WTC11 (cell line): ENCODE measurements at places on chromosomes 3 and 15. TPM values are rescaled to one million over a fixed set of nuclear protein-coding genes. Genes with fewer than 3 reads are reported as not detected.
A peak's percentile ranks its signal among the peaks of the same experiment; 100 is the strongest.

DNA sequence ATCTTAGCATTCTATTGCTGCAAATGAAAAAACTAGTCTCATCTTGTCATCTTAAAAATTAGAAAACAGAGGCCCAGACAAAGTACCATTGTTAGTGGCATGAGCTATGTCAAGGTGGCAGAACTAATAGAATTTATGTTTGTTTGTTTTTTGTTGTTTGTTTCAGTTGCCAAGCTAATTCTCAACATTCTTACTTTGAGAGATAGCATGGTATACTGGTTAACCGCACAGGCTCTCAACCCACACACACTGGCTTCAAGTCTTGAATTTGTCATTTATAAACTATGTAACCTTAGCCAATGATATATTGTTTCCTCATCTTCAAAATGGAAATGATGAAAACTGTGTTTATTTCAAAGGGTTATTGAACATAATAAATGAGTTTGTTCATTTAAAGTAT, 367.6 kb upstream of the PLSCR5 start:
- H3K27ac ChIP-seq = no peak overlapping the region
- H3K27me3 ChIP-seq = no peaks in the 10 kb centered on the region
- H3K4me3 ChIP-seq = no peak overlapping the region
- DNase-seq = no peak

DNA sequence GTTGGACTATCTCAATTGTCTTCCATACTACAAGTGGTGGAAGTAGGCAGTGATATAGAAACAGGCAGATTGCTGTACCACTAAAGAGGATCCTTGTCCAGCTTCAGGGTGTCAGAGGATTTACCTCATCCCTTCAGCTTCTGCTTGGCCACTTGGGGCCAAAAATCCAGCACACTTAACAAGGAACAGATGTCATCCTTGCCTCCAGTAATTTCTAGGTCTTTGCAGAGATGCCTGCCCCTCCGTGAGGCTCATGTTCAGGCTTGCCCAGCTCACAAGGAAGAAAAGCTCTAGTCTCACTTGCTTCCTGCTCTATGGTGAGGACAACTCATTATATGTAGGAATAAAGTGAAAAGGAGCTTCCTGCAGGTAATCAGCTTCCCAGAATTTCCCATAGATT, 510.3 kb downstream of the EPHA3 start:
- H3K27me3 ChIP-seq = no peaks in the 10 kb centered on the region
- peak overlapping the region; percentile 72; the same call in 1 of the 2 replicates for H3K27ac ChIP-seq
- no peak for DNase-seq
- peaks cover 9% of the 10 kb centered on the region; the same call in 1 of the 2 replicates for H3K4me1 ChIP-seq

DNA sequence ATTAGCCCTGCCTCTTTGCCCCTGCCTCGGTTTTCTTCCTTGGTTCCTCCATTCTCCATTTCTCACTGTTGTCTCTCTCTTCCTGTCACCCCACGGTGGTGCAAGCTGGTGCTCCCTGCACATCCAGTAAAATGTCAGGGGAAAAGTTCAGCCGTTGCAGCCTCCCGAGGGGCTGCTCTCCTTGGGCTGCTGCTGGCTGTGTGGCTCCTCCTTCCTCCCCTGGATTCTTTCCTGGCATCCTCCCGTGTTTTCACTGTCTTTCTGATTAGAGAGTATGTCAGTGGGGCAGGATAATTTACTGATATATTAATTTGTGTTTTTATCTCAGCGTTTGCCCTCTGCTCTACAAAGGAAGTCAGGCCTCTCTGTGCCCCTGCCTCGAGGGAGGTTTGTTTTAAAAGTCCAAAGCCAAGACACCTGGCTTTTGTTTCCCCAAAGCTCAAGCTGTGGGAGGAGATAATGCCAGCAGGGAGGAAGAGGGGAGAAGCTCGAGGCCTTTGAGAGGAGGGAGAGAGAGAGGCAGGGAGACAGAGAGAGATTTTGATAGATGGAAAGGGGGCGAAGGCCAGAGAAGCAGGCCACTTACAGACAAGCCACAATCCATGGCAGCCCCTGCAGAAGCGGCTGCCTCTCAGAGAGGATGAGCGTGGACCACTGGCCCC, 150.3 kb upstream of the NR2F2 start:
- no peak overlapping the region for H3K27ac ChIP-seq
- peaks cover 9% of the 10 kb centered on the region for H3K27me3 ChIP-seq
- H3K36me3 ChIP-seq = no peaks in the 10 kb centered on the region

DNA sequence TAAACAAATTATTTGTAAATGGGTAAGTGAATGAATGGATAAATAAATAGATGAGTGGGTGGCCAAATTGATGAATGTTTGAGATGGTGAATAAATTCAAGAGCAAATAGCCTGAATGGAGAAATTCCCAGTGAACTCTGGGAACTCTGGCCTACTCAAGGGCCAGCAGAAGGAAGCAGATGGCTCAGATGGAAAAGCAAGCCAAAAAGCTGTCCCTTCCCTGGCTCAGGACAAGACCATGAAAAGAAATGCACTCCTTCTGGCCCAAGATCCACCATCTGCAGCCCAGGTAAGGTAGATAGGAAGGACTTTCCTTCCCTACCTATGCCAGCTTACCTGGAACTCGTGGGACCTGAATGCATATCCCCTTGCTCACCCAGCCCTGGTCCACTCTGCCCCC, 37.6 kb upstream of the CLDN18 start:
- DNase-seq = no peak
- H3K36me3 ChIP-seq = no peaks in the 10 kb centered on the region
- no peak overlapping the region for H3K4me3 ChIP-seq
- H3K27me3 ChIP-seq = peaks cover 4% of the 10 kb centered on the region
- no peak overlapping the region for H3K27ac ChIP-seq
- peaks cover 4% of the 10 kb centered on the region; the same call in 1 of the 2 replicates for H3K4me1 ChIP-seq

DNA sequence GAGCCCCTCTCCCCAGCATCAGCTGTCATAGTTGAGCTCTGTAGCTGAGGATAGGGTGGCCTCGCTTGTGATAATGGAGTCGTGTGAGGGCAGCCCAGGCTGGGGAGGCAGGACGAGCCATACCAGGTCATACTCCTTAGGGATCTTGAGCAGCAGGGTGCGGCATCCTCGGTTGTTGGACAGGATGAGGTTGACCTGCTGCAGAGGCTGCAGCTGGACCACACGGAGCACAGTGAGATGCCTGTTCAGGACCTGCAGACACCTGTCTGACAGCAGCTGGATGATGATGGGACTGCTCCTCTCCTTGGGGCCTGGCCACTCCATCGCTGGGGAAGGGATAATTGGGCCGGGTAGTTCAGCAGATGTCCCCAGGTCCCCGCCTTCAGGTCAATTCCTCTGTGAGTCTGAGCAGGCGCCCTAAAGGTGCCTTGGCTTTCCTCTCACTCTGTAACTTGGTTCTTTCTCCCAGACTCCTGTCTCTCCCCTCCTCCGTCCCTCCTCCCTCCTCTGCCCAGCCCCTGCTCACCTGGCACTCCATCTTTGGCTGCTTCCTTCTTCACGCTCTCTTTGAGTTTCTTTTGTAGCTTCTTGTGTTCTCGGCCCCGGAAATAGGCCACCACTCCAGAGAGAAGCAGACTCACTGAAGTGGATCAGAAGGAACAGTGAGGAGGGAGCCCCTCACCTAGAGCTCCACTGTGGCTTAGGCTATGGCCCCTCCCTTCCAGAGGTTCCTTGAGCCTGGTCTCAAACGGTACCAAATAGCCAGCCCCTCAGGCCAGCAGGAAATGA, 7.8 kb downstream of the DUOX2 start:
- H3K27ac ChIP-seq = no peak overlapping the region; the same call in 1 of the 2 replicates
- H3K27me3 ChIP-seq = peaks cover 38% of the 10 kb centered on the region
- no peaks in the 10 kb centered on the region for H3K36me3 ChIP-seq
- peaks cover 18% of the 10 kb centered on the region for H3K4me1 ChIP-seq
- no peak for DNase-seq

- no peak overlapping the region for H3K27ac ChIP-seq
- H3K4me3 ChIP-seq = no peak overlapping the region
- H3K4me1 ChIP-seq = peaks cover 4% of the 10 kb centered on the region
- no peaks in the 10 kb centered on the region for H3K27me3 ChIP-seq
Observed at GRCh38 chr3:89340408-89340807, 233.0 kb downstream of the EPHA3 start.

GRCh38 chr3:194541483-194541882, 54.7 kb upstream of the ATP13A3 start:
- no peaks in the 10 kb centered on the region for H3K4me1 ChIP-seq
- H3K4me3 ChIP-seq = no peak overlapping the region
- no peaks in the 10 kb centered on the region for H3K36me3 ChIP-seq

DNA sequence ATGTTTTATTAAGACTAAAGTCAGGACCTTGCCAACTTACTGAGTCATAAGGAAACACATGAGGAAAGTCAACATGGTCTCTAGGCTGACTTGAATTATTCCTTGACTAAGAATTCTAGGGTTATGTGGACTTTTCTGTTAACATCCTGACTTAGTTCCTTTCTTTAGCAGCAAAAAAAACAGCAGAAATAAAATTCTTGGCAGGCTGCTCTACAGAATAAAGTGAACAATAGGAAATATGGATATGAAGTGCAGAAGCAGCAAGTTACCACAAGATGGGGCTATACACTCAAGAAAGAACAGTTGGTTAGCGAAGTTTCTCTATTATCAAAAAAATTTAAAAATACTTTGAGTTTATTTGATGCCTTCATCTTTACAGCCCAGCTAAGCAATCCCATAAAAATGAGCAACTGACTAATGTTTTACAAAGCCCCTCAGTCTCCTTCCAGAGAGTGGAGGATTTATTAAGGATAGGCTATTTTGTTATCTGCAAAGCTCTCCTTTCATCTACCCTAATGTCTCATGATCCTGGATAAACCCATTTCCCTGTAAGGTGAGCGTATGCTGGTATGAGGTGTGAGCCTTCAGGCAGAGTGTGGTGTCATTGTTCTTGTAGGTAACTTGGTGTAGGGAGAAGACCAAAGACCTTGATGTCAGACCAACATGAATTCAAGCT, 23.1 kb upstream of the MCCC1 start:
- H3K36me3 ChIP-seq = no peaks in the 10 kb centered on the region
- DNase-seq = no peak
- no peaks in the 10 kb centered on the region for H3K4me1 ChIP-seq
- H3K27me3 ChIP-seq = peaks cover 13% of the 10 kb centered on the region
- no peak overlapping the region for H3K4me3 ChIP-seq
- H3K27ac ChIP-seq = no peak overlapping the region

DNA sequence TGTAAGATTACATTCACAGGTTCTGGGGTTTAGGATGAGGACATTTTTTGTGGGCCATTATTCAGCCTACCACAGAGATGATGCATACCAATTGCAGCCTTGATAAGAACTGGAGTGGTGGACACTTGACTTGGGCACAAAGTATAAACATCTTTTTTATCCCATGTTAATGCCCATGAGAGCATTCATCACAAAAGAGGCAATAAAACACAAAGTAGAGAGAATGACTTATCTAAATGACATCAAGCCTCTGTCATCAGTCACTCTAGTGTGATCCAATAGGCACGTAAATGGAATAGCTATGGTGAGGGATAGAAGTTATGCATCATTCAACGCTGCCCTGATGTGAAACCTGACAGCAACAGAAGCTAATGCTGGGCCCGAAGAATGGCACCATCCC, 25.8 kb downstream of the VEPH1 start:
- H3K4me1 ChIP-seq = peaks cover 10% of the 10 kb centered on the region
- H3K27me3 ChIP-seq = no peaks in the 10 kb centered on the region
- H3K4me3 ChIP-seq = no peak overlapping the region
- H3K27ac ChIP-seq = no peak overlapping the region

GRCh38 chr3:129305592-129306091, 27.0 kb downstream of the HMCES start:
- peaks cover 23% of the 10 kb centered on the region for H3K36me3 ChIP-seq
- H3K27me3 ChIP-seq = no peaks in the 10 kb centered on the region
- H3K27ac ChIP-seq = peak overlapping the region; percentile 100

- H3K36me3 ChIP-seq = no peaks in the 10 kb centered on the region
- peaks cover 16% of the 10 kb centered on the region for H3K27me3 ChIP-seq
- no peak overlapping the region for H3K27ac ChIP-seq
- no peak overlapping the region for H3K4me3 ChIP-seq
- DNase-seq = no peak
- peaks cover 19% of the 10 kb centered on the region for H3K4me1 ChIP-seq
Observed at GRCh38 chr3:58484045-58484721, 7.7 kb upstream of the KCTD6 start.

- H3K27ac ChIP-seq = no peak overlapping the region
- DNase-seq = peak; percentile 32
- no peaks in the 10 kb centered on the region for H3K36me3 ChIP-seq
Observed at GRCh38 chr3:62556121-62556815, 182.9 kb upstream of the FEZF2 start.

GRCh38 chr3:134650431-134651346, at the start of gene KY:
Gene KY, minus strand, starts transcription at chr3:134651022. Its CDS starts 62 bp downstream, at chr3:134650960.
- peak within 1 kb of the TSS; percentile 68 for H3K4me3 ChIP-seq
- H3K27ac ChIP-seq = no peak within 1 kb of the TSS
- peaks cover 11% of the 10 kb centered on the region for H3K4me1 ChIP-seq
- no peaks in the 10 kb centered on the region for H3K36me3 ChIP-seq
- H3K27me3 ChIP-seq = peaks cover 100% of the 10 kb centered on the region

- H3K4me1 ChIP-seq = no peaks in the 10 kb centered on the region
- no peaks in the 10 kb centered on the region for H3K27me3 ChIP-seq
- no peak overlapping the region for H3K27ac ChIP-seq
Observed at GRCh38 chr3:22450786-22451400, 699.9 kb upstream of the ZNF385D start.

GRCh38 chr15:40087991-40088928, 20.4 kb downstream of the BMF start:
- H3K4me1 ChIP-seq = peaks cover 78% of the 10 kb centered on the region
- peaks cover 14% of the 10 kb centered on the region for H3K36me3 ChIP-seq
- H3K4me3 ChIP-seq = peak overlapping the region; percentile 6; the same call in 1 of the 2 replicates
- H3K27ac ChIP-seq = peak overlapping the region; percentile 90

GRCh38 chr15:63678393-63678792, 81.2 kb downstream of the FBXL22 start:
- peaks cover 9% of the 10 kb centered on the region for H3K36me3 ChIP-seq
- H3K4me3 ChIP-seq = no peak overlapping the region
- no peaks in the 10 kb centered on the region for H3K4me1 ChIP-seq
- H3K27me3 ChIP-seq = no peaks in the 10 kb centered on the region

GRCh38 chr3:17741621-17742101, 770 bp downstream of the TBC1D5 start:
- H3K27ac ChIP-seq = peak overlapping the region; percentile 99
- no peaks in the 10 kb centered on the region for H3K27me3 ChIP-seq
- no peaks in the 10 kb centered on the region for H3K36me3 ChIP-seq
- H3K4me1 ChIP-seq = peaks cover 53% of the 10 kb centered on the region
- peak overlapping the region; percentile 85 for H3K4me3 ChIP-seq

GRCh38 chr3:127233371-127233770, 40.4 kb downstream of the PRR23E start:
- H3K4me1 ChIP-seq = no peaks in the 10 kb centered on the region
- no peak overlapping the region for H3K27ac ChIP-seq
- peak; percentile 41 for DNase-seq
- no peak overlapping the region for H3K4me3 ChIP-seq
- peaks cover 5% of the 10 kb centered on the region; the same call in 1 of the 2 replicates for H3K27me3 ChIP-seq

GRCh38 chr15:42590619-42591237, 15.3 kb downstream of the STARD9 start:
- no peaks in the 10 kb centered on the region for H3K27me3 ChIP-seq
- H3K36me3 ChIP-seq = no peaks in the 10 kb centered on the region
- H3K4me1 ChIP-seq = peaks cover 13% of the 10 kb centered on the region
- no peak overlapping the region for H3K4me3 ChIP-seq
- no peak for DNase-seq
- peak overlapping the region; percentile 57; the same call in 1 of the 2 replicates for H3K27ac ChIP-seq

The PTX3 gene
- total RNA-seq = 0.59 to 0.76 TPM (median 0.73 TPM) in 3 replicates

The GNAT1 gene
- total RNA-seq = 0.13 to 0.39 TPM (median 0.14 TPM) in 3 replicates

The GRIP2 gene
- 11.4 to 12.0 TPM (median 11.7 TPM) in 3 replicates for total RNA-seq

The CX3CR1 gene
- 0.07 to 0.37 TPM (median 0.11 TPM) in 3 replicates for total RNA-seq

The LMAN1L gene
- not detected in 3 replicates for total RNA-seq

The LIPC gene
- not detected in 3 replicates for total RNA-seq

The C3orf85 gene
- total RNA-seq = not detected in 3 replicates

The STAC gene
- 5.5 to 6.4 TPM (median 5.6 TPM) in 3 replicates for total RNA-seq

The SLC6A11 gene
- total RNA-seq = 0.85 to 1.5 TPM (median 1.1 TPM) in 3 replicates
